Urinary bladder (tissue), 4 donors: ENCODE measurements at places on chromosomes 2 and 18. TPM values are rescaled to one million over a fixed set of nuclear protein-coding genes. Genes with fewer than 3 reads are reported as not detected.

- no peak for DNase-seq
Observed at GRCh38 chr18:12306752-12307700, 1.0 kb upstream of the TUBB6 start.

The SPC25 gene
- polyA plus RNA-seq: 0.32 TPM

GRCh38 chr2:227793148-227793712 lies 20.4 kb upstream of the CCL20 start:
- DNase-seq: no peak

DNA sequence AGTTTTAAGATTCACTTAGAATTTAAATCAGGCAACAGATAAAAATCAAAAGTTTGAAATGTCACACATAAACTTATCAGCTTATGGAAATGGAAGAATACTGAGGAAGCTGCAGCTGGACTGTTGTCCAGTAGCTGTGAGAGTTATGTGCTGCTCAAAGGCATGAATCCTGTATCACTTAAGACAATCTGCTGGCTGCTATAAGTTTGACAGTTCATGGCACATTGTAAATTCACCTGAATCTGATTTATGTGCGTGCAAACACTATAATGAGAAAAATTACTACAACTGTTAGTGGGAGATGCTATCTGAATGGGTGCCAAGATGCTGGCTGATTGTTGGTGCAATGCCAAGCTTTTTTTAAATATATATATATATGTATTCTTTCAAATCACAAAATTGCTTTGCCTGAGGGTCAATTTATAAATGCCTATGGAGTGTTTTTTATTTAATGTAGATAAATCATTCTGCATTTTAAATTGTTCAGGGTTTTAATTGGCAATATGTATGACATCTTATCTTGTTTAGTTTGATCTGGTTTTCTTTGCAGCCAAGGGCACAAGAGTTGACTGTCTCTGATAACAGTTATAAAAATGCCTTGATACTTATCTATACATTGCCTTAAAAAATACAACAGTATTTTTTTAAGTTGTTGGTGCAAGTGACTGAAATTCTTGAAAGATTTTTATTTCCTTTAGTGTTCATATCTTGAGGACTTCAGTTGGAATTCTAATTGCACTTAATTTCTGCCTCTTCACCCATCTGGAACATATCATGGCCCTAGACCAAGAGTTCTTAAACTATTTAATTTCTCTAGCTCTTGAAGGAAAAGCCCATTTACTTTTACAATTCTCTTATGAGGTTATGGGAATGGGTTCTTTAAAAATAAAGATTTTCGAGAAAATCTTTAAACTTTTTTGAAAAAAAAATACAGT lies 48.7 kb downstream of the CAVIN2 start:
- DNase-seq: no peak

GRCh38 chr2:28406276-28407096 lies 13.8 kb downstream of the FOSL2 start:
- no peak for DNase-seq
